Fibroblast of lung (primary cell): ENCODE measurements at places on chromosomes 2 and 18. TPM values are rescaled to one million over a fixed set of nuclear protein-coding genes. Genes with fewer than 3 reads are reported as not detected.
A peak's percentile ranks its signal among the peaks of the same experiment; 100 is the strongest.

- DNase-seq: no peak
- H3K36me3 ChIP-seq: no peaks in the 10 kb centered on the region
- no peak overlapping the region for H3K4me3 ChIP-seq
- no peak overlapping the region for H3K27ac ChIP-seq
- peaks cover 4% of the 10 kb centered on the region for H3K27me3 ChIP-seq
Observed at GRCh38 chr18:10247021-10247741, 207.3 kb upstream of the APCDD1 start.

- H3K4me3 ChIP-seq: no peak overlapping the region
- no peaks in the 10 kb centered on the region for H3K36me3 ChIP-seq
- no peaks in the 10 kb centered on the region for H3K27me3 ChIP-seq
- DNase-seq: peak; percentile 85
- H3K27ac ChIP-seq: no peak overlapping the region
Observed at GRCh38 chr2:72278046-72278445, 130.4 kb upstream of the CYP26B1 start.

GRCh38 chr2:216202626-216203250 lies 93.6 kb downstream of the XRCC5 start:
- no peak overlapping the region for H3K27ac ChIP-seq
- H3K4me1 ChIP-seq: no peaks in the 10 kb centered on the region
- H3K4me3 ChIP-seq: no peak overlapping the region
- DNase-seq: no peak
- H3K27me3 ChIP-seq: no peaks in the 10 kb centered on the region
- peaks cover 8% of the 10 kb centered on the region for H3K36me3 ChIP-seq

DNA sequence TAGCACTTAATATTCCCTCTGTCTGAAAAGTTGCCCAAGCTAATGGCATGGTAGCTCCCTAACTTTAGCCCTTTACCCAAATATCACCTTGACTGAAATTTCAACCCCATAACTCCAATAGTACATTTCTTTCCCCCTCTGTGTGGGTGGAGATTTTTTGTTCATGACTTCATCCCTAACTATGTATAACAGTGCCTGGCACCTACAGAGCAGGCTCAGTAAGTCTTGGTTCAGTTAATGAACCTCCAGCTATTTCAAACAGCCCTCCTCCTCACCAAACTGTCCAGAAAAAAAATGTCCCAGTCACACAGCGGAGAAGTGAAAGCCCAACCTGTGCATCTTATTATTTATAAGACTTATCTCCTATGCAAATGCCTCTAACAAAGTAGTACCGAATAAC lies 18.6 kb downstream of the BUB1 start:
- DNase-seq: no peak
- no peak overlapping the region for H3K27ac ChIP-seq
- no peak overlapping the region for H3K4me3 ChIP-seq

DNA sequence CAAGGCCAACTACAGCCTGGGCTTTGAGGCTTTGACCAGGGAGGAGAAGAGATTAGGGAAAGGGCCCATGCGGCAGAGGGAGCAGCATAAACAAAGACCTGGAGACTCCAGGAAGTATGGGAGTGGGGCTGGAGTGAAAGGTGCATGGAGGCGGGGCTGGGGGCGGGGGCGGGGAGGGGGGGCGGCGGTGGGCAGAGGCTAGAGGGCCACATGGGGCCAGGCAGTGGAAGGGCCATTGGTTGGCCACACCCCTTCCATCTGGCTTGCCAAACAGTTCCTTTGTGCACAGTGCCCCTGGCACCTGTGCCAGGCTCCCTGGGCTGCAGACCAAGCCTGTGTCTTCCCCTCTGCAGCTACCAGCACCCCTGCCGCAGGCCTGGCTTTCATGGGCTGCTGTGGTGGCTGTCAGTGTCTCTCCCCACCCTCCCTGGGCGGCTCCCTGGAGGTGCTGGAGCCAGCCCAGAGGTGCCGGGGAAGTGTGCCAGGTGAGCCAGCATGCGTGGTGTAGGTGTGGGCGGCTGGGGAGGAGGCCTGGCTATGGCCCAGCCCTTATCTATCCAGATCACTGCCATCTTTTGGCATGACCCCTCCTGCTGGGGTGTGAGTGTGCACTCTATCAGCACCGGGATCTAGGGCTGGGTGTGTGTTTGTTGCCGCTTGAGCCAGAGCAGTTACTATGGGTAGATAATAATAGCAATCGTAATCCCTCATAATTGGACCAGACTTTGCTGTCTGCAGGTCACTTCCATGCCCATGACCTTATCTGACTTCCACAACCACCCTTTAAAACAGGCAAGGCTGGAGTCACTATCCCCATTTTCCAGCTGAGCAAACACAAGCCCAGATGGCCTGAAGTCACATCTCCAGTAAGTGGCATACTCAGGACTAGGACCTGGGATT lies 30.5 kb downstream of the DNMT3A start:
- H3K27ac ChIP-seq: no peak overlapping the region
- H3K27me3 ChIP-seq: no peaks in the 10 kb centered on the region
- H3K36me3 ChIP-seq: peaks cover 4% of the 10 kb centered on the region
- H3K4me1 ChIP-seq: no peaks in the 10 kb centered on the region

- H3K27me3 ChIP-seq: no peaks in the 10 kb centered on the region
- H3K4me3 ChIP-seq: no peak overlapping the region
- no peaks in the 10 kb centered on the region for H3K36me3 ChIP-seq
- H3K27ac ChIP-seq: no peak overlapping the region
Observed at GRCh38 chr2:49931241-49931640, 776.9 kb upstream of the FSHR start.

- H3K27ac ChIP-seq: no peak overlapping the region
- H3K4me3 ChIP-seq: peak overlapping the region; percentile 45
- peaks cover 2% of the 10 kb centered on the region for H3K4me1 ChIP-seq
- H3K27me3 ChIP-seq: no peaks in the 10 kb centered on the region
- peak; percentile 77 for DNase-seq
Observed at GRCh38 chr2:234025891-234026401, 24.6 kb upstream of the SPP2 start.

- H3K27me3 ChIP-seq: peaks cover 51% of the 10 kb centered on the region
- no peak for DNase-seq
- no peak within 1 kb of the TSS for H3K4me3 ChIP-seq
- no peaks in the 10 kb centered on the region for H3K36me3 ChIP-seq
Observed at GRCh38 chr18:59219672-59220163, at the start of gene GRP. Gene GRP, plus strand, starts transcription at chr18:59220158. Its CDS starts 108 bp downstream, at chr18:59220266.

- no peaks in the 10 kb centered on the region for H3K27me3 ChIP-seq
- no peaks in the 10 kb centered on the region for H3K36me3 ChIP-seq
- H3K4me3 ChIP-seq: no peak overlapping the region
- no peaks in the 10 kb centered on the region for H3K4me1 ChIP-seq
Observed at GRCh38 chr18:65822826-65823225, 72.0 kb downstream of the CDH7 start.

DNA sequence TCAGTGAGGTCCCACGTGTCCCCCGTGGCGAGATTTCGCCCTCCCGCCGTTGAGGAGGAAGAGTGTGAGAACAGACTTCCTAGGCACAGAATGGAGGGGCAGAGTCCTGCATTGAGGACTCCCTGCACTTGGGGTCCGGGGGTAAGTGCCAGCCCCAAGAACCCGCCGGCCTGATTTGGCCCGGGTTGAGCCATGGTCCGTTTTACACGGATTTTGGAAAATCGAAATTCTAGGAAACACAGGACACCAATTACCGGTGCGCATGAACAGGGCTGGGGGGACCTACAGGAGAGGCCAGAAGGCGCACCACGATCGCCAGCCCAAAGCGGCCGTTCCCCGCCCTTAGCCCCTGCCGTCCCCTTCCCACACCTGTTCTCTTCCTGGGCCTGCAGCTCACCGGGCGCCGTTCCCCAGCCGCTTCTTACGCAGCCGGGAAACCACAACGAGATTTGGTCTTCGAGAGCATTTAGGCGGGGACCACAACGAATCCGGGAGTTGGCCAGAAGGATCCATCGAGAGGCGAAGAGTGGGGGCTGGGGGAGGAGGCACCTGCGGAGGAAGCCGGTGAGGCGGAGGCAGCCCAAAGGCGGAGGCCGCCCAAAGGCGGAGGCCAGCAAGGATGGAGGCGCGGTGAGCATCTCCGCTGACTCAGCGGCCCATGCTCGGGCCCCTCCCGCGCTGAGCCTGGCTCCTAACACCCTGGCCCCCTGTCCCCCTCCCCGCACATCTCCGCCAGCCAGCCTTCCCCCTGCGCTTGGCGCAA lies 464 bp upstream of the TLX2 start:
- H3K27ac ChIP-seq: no peak overlapping the region
- peaks cover 76% of the 10 kb centered on the region for H3K27me3 ChIP-seq
- H3K4me1 ChIP-seq: no peaks in the 10 kb centered on the region
- H3K36me3 ChIP-seq: no peaks in the 10 kb centered on the region
- no peak for DNase-seq
- no peak overlapping the region for H3K4me3 ChIP-seq

The REG3G gene
- not detected in 2 replicates for total RNA-seq

The SMIM21 gene
- total RNA-seq: not detected in 2 replicates

The LYPD6B gene
- not detected in 2 replicates for total RNA-seq

The FLACC1 gene
- total RNA-seq: 1.0 and 1.3 TPM in 2 replicates

The HRH4 gene
- total RNA-seq: under 0.01 TPM in 2 replicates

The DYNAP gene
- total RNA-seq: not detected in 2 replicates

The TEX44 gene
- total RNA-seq: not detected in 2 replicates

The SNED1 gene
- total RNA-seq: 39.5 and 53.2 TPM in 2 replicates
